ENCODE measurements at places on chromosomes 6 and 20.
A peak's percentile ranks its signal among the peaks of the same experiment; 100 is the strongest.

DNA sequence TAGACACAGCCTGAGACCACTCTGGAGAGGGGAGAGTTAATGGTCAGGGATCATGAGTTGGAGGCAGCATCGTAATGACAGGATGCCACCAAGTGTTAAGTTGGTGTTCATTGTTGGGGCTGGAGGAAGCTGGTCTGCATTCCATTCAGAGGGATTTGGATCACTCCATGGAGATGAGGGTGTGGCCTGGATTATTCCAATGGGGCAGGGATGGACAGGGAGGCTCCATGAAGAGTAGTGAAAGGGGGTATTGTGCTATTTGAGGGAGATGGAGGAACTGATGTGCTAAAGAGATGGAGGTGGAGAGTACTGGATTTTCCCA is 1.1 kb downstream of the SAPCD1 start:
- no peak for DNase-seq

GRCh38 chr6:149933461-149933860 is 8.4 kb upstream of the ULBP2 start:
- no peak for DNase-seq

DNA sequence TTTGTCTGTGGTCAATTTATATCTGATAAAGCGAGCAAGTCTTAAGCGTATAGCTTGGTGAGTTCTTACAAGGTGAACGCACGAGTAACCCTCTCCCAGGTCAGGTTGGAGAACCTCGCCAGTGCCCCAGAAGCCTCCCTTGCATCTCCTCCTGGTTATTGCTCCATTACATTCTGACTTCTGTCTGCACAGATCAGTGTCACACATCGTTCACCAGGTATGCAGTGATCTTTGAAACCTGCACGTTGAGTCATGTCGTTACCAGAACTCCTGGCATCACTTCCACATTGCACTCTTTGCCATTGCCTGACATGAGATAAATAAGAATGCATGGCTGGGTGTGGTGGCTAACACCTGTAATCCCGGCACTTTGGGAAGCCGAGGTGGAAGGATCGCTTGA is 44.2 kb downstream of the AKAP12 start:
- no peak for DNase-seq

GRCh38 chr6:99822741-99823512 is 171.1 kb downstream of the MCHR2 start:
- no peak for DNase-seq

DNA sequence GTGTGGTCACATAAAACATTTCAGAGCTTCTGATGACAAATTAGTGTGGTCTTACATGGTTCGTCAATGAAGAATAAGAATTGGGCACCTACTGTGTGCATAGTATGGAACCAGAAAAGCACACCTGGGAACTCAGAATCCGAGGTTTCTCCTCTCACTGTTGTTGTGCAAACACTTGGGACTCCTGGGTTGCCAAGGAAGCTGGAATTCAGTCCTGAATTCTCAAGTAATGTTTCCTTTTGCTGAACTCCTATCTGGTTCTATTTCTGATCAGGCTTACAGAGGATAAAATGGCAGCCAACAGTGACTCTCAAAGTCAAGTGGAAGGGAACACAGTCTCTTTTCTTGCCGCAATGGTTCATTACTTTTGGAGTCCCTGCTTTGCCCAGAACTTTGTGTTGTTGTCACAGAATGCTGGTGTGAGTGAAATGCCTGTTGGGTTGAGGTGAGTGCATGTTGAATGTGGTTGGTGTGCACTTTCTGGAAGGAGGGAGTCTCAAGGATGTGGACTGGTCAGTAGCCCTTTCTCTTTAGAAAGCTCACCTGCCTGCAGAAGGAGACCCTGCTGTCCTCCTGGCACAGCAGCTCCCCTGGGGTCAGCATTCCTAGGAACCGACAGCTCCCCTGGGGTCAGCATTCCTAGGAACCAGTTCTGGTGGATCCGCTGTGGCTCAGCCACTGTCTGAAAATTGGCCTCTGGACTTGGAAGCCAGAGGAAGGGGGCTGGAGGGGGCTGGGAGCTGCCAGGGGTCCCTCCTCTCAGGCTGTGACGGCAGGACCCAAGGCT is 1.4 kb downstream of the UNC93A start:
- no peak for DNase-seq

- DNase-seq, result no peak
Measured at GRCh38 chr6:89999154-89999553, 104.9 kb downstream of the GJA10 start.

DNA sequence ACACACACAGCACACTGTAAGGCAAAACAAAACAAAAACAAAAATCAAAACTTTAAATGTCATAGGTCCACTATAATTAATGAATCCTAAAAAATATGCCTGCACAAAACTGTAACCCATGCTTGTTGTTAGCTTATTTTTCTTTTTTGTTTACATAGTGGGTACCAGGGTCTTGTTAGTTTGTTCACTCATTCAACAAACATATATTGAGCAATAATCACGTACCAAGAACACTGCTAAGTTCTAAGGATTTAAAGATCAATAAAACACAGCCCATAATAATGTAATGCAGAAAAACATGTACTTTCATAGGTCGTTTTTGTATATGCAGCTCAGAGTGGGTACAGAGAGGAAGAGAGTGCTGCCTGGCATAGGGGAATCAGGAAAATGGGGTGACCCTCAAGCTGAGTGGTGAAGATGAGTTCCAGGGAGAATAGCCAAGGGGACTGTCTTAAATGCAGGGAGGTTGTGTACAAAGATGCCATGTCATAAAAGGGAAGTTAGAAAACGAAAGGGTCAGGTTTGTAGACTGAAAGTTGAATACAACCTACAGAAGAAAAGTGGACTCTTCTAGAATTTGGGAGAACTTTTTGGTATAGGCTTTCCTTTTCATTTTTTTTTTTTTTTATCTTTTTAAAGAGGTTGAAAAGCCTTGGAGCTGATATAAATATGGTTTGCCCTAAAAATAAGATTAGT is 113.3 kb upstream of the TBX18 start:
- DNase-seq, result no peak

DNA sequence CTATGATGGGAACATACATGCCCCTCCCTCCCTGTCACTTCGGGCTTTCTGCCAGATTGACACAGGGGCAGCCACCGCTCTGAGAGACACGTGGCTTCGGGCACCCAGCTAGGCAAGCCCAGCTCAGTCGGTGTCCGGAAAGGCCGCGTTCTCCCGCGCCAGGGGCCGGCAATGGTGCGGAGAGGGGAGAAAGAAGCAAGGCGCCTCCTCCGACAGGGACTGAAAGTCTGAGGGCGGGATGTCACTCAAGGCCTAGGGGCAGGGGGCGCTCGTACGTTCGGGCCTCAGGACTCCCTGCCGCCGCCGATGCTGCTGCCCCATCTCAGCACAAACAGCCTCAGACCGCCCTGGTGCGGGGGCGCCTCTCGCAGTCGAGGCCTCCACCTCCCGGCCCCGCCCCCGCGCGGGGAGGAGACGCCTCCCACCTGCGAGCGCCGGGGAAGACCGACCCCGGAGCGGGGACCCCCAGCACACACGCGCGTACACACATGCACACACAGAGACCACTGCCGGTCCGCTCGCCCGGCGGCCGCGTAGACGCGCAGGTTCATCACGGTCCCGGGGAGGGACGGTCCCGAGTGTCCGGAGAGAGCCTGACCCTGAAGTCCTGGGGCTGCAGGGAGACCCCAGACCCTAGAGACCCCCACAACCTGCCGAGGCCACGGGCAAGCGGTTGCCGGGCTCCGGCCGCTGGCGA is 1.9 kb downstream of the GRM4 start:
- peak; percentile 57 for DNase-seq

GRCh38 chr20:57437267-57437666 is 46.1 kb downstream of the RBM38 start:
- no peak for DNase-seq
